Natural killer cell (primary cell): ENCODE measurements at places on chromosomes 4 and X.

DNA sequence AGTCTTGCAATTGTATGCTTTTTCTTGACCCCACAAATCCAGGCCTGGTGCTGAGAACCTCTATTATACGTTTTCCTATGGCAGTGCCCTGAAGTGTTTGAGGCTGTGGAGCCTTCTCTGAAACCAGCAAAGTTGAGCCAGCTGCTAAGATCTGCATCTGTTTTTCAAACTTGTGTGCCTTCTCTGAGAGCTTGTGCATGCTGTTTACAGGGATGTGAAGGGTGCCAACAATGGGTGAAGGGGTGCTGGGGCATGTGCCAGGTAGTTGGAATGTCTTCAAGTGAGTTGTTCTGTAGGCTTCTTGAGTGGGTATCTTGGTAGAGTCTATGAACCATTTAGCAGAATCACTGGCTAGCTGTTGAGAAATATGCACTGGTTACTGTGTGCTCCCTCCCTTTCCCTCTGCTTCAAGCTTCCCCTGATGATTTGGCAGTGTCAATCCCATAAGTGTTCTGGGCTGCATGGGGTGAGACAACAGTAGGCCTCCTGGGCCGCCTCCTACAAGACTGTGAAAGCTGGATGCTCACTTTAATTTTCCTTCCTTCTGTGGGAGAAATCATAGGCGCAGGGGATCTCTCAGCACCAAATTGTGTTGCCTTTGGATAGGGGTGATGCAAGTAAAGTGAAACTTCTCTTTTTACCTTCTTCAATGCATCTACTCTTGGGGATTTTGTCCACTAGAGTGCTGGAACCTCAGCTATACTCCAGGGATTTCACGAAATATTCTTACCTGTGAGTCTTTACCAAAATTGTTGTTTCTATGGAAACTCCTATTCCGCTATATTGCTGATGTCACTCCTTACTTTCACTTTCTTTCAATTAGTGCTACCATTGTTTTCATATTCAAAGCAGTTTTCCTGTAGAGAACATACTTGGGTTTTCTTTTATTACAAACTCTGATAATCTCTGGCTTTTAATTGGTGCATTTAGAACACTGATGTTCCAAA lies 30.0 kb downstream of the ITM2A start:
- DNase-seq, result no peak

DNA sequence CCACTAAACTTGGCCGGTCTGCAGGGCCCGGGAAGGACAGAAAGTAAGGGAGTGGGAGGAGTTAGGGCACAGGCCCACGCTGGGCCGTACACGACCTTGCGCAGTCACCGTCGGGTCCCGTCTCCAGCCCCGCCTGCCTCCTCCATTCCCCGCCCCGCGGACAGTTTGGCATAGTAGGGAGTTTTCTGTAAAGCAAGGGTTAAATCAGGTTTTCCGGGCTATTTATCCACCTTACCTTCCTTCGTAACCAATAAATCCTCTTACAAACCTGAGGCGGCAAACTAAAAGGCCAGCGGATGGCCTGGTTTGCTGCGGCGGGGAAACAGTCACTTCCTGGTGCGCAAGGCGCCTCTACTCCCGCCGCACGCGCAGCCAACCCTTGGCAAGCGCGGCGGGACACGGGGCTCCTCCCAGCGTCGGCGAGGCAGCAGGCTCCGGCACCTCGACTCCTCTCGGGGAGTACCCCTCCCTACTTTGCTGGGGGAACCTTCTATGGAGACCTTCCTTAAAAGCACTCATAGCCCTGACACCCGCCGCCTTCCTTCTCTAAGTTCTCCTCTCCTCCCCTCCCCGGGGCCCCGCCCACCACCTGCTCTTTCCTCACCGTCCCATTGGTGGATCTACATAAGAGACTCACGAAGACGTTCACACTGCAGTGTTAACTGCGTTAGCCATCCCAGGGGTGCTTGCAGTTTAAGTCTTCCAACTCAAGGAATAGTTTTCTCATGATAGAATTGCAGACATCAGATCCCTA lies at the start of gene TRMT2B:
TSS of gene TRMT2B (minus strand) at position 563 of the 754 bp plus-strand sequence. CDS start 9,822 bp downstream, outside the sequence.
- DNase-seq, result peak; percentile 54

DNA sequence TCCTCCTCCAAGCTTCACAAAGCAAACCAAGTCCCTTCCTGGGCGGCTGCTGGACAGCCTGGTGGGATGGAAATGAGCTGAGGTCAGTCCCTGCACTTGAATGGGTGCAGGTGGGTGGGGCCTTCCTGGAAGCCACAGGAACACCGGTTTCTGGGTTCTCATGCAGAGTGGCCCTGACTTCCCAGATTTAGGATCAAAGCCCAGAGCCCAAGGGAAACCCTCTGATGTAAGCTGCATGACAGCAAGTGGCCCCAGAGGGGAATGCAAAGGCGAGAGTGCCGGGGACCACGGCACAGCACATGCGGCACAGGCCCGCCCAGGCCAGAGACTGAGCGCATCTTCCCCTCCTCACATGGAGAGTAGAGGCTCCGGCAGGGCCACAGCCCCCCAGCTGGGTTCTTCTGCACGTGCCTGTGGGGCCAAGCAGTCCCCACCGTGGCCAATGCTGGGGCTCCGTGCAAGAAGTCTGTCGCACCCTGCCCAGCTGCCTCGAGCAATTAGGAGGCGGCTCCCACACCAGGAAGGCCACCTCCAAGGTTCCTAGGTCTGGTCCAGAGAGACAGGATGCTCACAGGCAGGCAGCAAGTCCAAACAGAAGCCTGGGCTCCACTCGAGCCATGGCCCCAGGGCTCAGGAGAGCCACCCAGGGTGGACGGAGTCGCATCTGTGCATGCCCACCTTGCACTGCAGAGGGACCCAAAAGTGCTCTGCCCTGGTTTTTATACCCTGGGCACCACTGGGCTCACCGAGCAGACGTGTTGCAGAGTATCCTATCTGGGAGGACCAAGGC lies 83.0 kb downstream of the HTRA3 start:
- no peak for DNase-seq

- peak; percentile 85 for DNase-seq
These were observed 19.2 kb upstream of the WFS1 start for GRCh38 chr4:6250235-6250983.

DNA sequence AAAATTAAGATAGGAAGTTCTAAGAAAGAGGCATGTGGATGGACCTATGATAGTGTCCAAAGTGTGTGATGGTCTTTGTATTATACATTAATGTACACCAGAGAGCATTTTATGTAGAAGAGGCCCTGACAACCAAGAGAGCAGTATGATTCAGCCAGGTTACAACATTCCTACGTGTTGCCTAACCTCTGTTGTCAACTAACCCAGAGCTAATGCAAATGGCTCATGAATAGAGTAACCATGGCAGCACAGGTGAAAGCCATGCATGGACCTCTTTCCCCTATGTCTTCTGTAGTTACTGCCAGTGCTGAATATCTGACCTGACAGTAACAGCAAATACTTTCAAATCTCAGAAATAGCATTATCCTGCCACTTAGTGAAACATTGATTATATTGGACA lies 255.6 kb downstream of the NDST4 start:
- DNase-seq, result no peak

GRCh38 chr4:124573056-124573455 lies 139.5 kb downstream of the ANKRD50 start:
- DNase-seq, result no peak

DNA sequence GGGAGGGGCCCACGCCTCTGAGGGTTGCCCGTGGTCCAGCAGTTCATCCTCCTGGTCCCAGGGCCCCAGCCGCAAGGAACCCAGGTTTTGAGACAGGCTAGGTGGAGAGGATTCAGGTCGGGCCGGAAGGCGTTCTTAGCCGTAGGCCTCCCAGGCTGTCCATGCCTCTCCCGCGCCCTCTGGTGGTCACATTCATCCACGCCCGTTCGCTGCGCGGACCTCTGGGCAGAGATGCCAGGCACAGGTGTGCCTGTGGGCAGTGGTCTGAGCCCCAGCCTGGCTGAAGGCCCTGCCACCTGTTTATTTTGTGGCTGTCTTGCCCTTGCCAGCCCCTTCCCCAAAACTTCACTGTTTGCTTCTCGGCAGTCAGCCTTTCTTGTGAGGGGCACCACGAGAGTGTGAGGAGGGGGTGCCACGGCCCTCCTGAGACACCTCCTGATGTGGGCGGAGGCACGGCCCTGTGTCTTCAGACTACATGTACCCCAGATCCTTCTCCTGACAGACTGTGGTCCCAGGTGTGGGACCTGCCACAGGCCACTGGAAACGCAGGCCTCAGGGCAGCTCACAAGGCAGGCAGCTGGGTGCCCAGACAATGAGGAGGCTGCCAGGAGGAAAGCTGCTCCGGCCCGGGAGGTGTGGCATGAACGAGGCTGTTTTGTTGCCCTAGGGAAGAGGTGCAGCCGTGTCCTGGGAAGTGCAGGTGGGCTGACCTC lies 5.0 kb downstream of the UVSSA start:
- DNase-seq, result peak; percentile 87

DNA sequence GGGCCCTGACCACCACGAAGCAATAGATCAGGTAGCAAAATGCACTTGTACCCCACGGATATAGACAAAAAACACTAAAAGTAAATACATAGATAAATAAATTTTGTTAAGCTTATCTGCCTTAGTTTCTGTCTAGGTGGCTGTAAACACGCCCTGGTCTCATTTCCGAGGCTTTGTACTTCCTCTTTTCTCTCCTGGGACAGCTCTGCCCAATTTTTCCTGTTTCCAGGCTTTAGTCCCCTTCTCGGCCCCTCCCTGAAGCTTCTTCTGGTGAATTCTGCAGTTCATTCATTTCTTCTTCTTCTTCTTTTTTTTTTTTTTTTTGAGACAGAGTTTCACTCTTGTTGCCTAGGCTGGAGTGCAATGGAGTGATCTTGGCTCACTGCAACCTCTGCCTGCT lies 73.4 kb upstream of the STOX2 start:
- no peak for DNase-seq

- DNase-seq, result no peak
These were observed 92.8 kb downstream of the AMELX start for GRCh38 chrX:11386001-11386523.

DNA sequence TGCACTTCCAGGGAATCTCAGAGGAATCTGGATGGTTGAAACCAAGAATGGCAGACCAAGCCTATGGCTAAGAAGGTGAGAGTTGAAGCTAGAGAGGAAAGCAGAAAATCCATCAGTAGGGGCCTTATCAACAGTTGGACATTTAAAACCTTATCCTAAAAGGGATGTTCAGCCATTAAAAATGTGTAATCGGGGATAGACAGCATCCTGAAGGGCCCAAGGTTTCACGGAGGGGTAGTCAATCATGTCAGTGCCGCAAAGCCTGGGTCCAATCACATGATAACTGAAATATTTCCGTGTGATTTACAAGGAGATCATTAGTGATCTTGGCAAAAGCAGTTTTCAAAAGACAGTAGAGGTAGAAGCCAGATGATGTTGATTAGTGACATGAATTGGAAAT lies 61.9 kb upstream of the ELOVL6 start:
- DNase-seq, result no peak
